ENCODE measurements at places on chromosomes 2 and 18.

DNA sequence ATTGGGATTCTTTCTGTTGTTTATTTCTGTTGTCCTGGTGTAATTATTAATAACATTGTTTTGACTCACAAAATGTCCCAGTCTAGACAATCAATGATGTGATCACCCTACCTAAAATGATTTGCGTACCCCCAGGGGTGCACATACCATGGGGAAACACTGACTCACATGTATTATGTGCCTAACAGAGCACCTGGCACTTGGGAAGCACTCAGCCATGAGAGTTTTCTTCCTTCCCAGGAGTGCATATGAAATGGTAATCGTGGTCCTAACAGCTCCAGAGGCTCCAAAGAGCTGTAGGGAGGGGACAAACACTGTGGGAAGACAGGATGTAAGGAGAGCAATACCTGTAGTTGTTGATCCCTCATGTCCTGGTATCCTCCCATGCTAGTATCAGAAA is 187.8 kb upstream of the ERBB4 start:
- DNase-seq: no peak

- no peak for DNase-seq
Measured at GRCh38 chr18:22128954-22129353, 40.4 kb upstream of the GATA6 start.

- no peak for DNase-seq
Measured at GRCh38 chr2:180124273-180125139, 117.4 kb upstream of the CWC22 start.

DNA sequence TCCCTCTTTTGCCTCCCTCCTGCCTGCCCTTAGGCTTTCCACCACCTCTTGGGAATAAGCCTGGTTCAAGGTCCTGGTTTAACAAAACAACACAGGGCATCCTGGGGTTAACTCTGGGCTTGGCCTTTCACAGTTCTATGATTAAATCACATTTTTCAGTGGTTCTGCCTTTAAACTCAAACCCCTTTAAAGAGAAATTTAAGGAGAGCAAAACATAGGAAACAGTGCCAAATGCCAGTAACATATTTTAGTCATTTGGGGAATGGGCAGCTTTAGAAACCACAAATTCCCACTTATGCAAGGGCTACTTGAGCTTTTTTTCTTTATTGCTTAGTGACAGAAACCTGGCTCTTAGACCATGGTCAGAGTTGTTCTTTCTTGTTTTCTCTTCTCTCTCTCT is 112.2 kb upstream of the FZD5 start:
- no peak for DNase-seq

- DNase-seq: no peak
Measured at GRCh38 chr2:169797601-169798000, 1.1 kb upstream of the SSB start.

- no peak for DNase-seq
Measured at GRCh38 chr2:43184339-43184895, 42.0 kb downstream of the ZFP36L2 start.
